ENCODE measurements at places on chromosomes 7 and 10. TPM values are rescaled to one million over a fixed set of nuclear protein-coding genes. Genes with fewer than 3 reads are reported as not detected.

Gene NPY4R2
- not detected for polyA plus RNA-seq

Gene FAM149B1
- 4.7 TPM for polyA plus RNA-seq

Gene IL6
- polyA plus RNA-seq, result not detected

Gene ADRB1
- not detected for polyA plus RNA-seq

Gene PAPOLB
- not detected for polyA plus RNA-seq

Gene NKX6-2
- polyA plus RNA-seq, result not detected

Gene NPSR1
- not detected for polyA plus RNA-seq

Gene MSMB
- polyA plus RNA-seq, result not detected

Gene HACD1
- 1.1 TPM for polyA plus RNA-seq

Gene ZNF727
- not detected for polyA plus RNA-seq

Gene HECW1
- polyA plus RNA-seq, result not detected

Gene AVL9
- 11.0 TPM for polyA plus RNA-seq

Gene AGAP3
- polyA plus RNA-seq, result 8.0 TPM

Gene CAMK2G
- 8.1 TPM for polyA plus RNA-seq

Gene NKX2-3
- not detected for polyA plus RNA-seq

Gene TAC1
- not detected for polyA plus RNA-seq

Gene KLF14
- polyA plus RNA-seq, result not detected

Gene NME8
- not detected for polyA plus RNA-seq

Gene SRGN
- polyA plus RNA-seq, result 274 TPM

Gene MAT1A
- not detected for polyA plus RNA-seq

Gene MNX1
- polyA plus RNA-seq, result not detected

Gene TEX36
- polyA plus RNA-seq, result not detected

Gene HMX3
- not detected for polyA plus RNA-seq

Gene GPAM
- 1.7 TPM for polyA plus RNA-seq

Gene FIGNL1
- 6.8 TPM for polyA plus RNA-seq

Gene RGS10
- polyA plus RNA-seq, result 182 TPM

Gene STEAP1B
- polyA plus RNA-seq, result not detected

Gene CRHR2
- polyA plus RNA-seq, result not detected

Gene PON1
- not detected for polyA plus RNA-seq

Gene ERVW-1
- not detected for polyA plus RNA-seq

Gene AP3M1
- polyA plus RNA-seq, result 34.5 TPM

Gene SLC26A3
- polyA plus RNA-seq, result not detected

Gene LLCFC1
- not detected for polyA plus RNA-seq

Gene VPS37D
- polyA plus RNA-seq, result 0.17 TPM

Gene AKR1B15
- polyA plus RNA-seq, result not detected

Gene CPN1
- polyA plus RNA-seq, result not detected

Gene ZNF487
- polyA plus RNA-seq, result 7.9 TPM

Gene ARL4A
- polyA plus RNA-seq, result 50.3 TPM

Gene NPY
- polyA plus RNA-seq, result not detected

Gene CLRN3
- polyA plus RNA-seq, result not detected

Gene SLC26A5
- polyA plus RNA-seq, result not detected

Gene MCMBP
- polyA plus RNA-seq, result 58.7 TPM

Gene WDR86
- polyA plus RNA-seq, result 10.4 TPM

Gene IGFBP1
- polyA plus RNA-seq, result not detected

Gene PCLO
- polyA plus RNA-seq, result not detected

Gene FAM237B
- not detected for polyA plus RNA-seq

Gene MDFIC
- polyA plus RNA-seq, result 125 TPM

Gene OR2A5
- polyA plus RNA-seq, result not detected

Gene TAS2R3
- not detected for polyA plus RNA-seq

Gene ST8SIA6
- 1.9 TPM for polyA plus RNA-seq

Gene FBXL13
- polyA plus RNA-seq, result 0.43 TPM

Gene ZNF503
- polyA plus RNA-seq, result not detected

All from CD8-positive, alpha-beta memory T cell (primary cell).